Osteoblast (primary cell): ENCODE measurements at places on chromosomes 1 and 21. TPM values are rescaled to one million over a fixed set of nuclear protein-coding genes. Genes with fewer than 3 reads are reported as not detected.

CELA3B gene
- total RNA-seq = not detected in 2 replicates

- DNase-seq = no peak
Measured at GRCh38 chr1:73824065-73824464, 373.9 kb downstream of the LRRIQ3 start.

GRCh38 chr1:218281285-218281684 lies 3.8 kb upstream of the RRP15 start:
- DNase-seq = no peak

RIPPLY3 gene
- total RNA-seq = not detected in 2 replicates

- peak; percentile 84 for DNase-seq
Measured at GRCh38 chr1:1600861-1601563, 1.1 kb upstream of the FNDC10 start.

SAMD13 gene
- total RNA-seq = under 0.01 and 0.29 TPM in 2 replicates

GRCh38 chr1:169347688-169348382 lies 19.8 kb downstream of the NME7 start:
- DNase-seq = no peak

- DNase-seq = no peak
Measured at GRCh38 chr1:164716992-164717703, 158.2 kb downstream of the PBX1 start.

DNA sequence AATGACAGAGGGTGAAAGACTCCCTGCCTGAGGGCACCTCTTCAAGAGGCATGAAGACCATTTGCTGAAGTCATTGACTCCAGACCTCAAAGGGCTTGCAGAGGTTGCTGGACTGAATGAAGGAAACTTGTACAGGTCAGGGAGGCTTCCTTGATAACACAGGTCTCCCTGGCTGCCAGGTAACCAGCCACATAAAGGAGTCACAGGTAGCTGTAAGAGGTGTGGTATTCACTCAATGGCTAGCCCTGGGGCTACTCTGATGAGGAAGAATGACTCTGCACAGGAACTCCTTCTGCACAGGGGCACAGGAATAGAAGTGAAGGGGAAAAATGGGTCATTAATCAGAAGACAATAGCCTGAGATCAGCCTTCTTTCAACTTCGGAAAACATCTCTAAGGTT lies 187.5 kb downstream of the LMX1A start:
- DNase-seq = no peak

GRCh38 chr1:92087542-92087941 lies 7.4 kb downstream of the BTBD8 start:
- no peak for DNase-seq

- no peak for DNase-seq
Measured at GRCh38 chr1:15578921-15579682, 5.7 kb downstream of the AGMAT start.

MFAP2 gene
- total RNA-seq = 61.2 and 72.2 TPM in 2 replicates

DNA sequence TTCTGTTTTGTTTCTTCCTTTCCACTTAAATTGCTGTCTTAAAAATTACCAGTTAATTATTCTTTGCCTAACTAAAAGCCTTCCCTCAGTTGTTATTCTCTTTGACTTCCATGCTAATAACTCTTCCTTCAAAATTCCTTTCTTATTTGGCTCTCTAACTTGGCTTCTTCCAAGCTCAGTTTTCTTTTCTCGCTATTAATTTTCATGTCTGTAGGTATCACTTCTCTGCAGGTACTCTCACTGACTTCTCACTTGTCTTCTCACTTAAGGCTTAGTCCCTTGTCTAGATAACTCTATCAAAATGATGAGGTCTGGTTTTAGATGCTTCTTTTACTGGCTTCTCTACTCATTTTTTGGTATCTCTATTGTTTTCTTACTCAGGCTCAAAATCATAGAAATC lies 10.1 kb downstream of the CDC7 start:
- no peak for DNase-seq

DNA sequence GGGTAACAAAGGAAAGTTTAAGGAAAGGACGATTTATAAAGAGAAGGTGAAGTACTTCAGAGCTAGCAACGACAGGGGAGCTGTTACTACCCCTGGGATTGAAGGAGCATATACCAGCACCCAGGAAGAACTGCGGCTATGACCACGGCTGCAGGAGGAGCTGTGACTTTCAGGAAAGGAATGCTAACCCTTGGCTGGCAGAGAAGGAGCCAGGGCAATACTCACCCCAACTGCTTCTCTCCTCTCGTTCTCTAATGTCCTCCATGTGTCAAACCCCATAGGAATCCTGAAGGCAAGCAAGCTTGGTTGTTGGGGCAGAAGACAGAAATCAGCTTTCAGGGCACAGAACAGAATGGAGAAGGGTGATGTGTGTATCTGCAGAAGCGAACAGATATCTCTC lies 120.5 kb downstream of the TMEM53 start:
- DNase-seq = peak; percentile 94

DNA sequence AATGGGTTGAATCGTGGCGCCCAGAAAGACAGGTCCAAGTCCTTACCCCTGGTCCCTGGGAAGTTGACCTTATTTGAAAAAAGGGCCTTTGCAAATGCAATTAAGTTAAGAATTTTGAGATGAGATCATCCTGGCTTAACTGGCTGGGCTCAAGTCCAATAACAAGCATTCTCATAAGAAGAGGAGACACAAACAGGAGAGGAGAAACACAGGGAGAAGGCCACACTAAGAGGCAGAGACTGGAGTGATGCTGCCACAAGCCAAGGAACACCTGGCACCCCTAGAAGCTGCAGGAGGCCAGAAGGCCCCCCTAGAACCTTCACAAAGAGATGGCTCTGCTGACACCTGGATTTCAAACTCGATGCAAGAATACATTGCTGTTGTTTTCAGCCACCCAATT lies 44.6 kb downstream of the PDPN start:
- DNase-seq = no peak

KMO gene
- total RNA-seq = under 0.01 and 0.36 TPM in 2 replicates

DNA sequence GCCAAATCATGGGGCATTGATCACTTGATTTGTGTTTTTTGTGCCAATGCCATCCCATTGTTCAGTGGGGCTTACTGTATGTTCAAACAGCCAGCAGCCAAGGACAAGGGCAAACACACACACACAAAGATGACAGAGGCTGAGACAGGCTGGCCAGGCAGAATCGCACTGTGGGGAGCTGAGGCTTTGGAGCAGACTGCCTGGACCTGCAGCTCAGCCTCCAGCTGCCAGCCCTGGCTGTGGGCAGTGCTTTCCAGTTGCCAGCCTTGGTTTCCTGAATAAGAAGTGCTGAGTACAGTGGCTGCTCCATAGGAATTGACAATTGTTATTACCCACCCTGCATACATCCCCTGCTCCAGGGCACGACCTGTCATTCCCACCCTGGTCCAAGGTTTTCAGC lies 16.9 kb upstream of the PCP4 start:
- DNase-seq = no peak

DNA sequence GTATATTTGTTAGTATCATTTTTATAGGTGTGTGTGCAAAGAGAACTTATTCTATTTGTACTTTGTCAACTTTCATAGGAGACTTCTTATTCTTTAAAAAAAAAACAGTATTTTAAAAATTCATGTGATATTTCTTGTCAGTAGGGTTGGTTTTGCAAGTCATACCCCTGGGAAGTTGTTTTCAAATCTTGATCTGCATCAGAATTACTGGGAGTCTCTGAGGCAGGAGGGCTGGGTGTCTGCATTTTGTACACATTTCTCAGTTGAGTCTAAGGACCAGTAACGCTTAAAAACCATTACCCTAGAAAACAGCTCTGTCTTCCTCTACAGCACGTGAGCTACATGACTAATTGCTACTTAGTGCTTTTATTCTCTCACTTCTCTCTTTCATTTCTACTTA lies 76.0 kb upstream of the CTTNBP2NL start:
- no peak for DNase-seq

DNA sequence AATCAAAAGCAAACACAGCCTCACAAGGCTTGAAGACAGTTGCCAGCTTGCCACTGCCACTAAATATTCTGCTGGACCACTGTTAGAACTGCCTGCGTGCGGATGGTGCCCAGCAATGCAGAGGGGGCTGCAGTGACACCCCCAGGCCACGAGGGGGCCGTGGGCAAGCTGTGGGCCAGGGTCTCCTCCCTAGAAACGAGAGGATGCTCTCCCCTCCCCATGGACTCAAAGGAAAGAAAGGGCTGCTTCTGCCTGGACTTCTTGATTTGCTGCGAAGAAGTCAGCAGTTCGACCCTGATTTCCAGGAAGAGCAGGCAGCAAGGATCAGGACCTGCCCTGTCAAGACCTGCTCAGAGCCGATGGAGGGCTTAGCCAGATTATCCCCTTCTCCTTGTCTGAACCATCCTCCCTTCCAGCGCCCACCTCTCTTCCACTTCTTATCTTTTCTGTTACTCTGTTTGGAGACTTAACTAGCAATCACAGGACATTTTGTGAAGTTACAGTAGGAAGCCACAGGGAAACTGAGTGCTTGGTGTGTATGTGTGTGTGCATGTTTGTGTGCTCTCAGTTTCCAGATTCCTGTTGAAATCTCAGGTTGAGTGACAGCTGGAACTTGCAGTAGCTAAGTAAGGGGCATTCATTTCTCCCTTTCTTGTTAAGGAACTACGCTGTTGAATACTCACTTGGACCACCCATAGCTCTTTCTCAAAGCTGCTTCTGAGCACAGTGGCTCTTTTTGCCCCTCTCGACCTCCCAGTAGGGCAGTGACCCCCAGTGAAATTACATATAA lies 2.7 kb downstream of the MAN1C1 start:
- DNase-seq = peak; percentile 89

DNA sequence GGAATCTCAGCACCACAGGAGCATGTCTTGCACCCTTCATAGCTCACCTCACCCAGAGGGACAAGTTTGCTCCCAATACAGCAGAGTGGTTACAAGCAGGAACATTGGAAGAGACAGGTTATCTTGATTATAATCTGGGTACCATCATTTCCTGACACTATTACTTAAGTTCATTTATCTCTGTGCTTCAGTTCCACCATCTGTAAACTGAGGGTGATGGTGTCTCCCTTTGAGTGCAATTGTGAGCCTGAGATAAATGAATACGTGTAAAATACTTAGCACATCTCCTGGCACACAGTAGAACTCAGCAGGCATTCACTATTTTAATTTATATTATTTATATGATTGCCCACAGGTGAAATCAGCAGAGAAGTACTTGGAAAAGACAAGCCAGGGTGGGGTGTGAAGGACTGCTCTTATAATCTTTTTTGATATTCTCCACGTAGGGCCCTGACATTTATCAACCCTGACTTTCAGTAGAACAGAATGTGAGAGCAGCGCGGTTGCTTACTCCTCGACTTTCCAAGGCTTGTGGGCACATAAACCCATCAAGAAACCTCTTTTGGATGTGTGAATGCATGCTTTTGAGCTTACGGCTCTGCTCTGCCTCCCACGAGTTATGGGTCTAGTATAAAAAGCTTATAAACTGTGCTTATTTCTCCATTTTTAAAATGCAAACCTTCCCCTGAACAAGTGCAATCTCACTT lies 34.9 kb downstream of the DUSP10 start:
- no peak for DNase-seq

DNA sequence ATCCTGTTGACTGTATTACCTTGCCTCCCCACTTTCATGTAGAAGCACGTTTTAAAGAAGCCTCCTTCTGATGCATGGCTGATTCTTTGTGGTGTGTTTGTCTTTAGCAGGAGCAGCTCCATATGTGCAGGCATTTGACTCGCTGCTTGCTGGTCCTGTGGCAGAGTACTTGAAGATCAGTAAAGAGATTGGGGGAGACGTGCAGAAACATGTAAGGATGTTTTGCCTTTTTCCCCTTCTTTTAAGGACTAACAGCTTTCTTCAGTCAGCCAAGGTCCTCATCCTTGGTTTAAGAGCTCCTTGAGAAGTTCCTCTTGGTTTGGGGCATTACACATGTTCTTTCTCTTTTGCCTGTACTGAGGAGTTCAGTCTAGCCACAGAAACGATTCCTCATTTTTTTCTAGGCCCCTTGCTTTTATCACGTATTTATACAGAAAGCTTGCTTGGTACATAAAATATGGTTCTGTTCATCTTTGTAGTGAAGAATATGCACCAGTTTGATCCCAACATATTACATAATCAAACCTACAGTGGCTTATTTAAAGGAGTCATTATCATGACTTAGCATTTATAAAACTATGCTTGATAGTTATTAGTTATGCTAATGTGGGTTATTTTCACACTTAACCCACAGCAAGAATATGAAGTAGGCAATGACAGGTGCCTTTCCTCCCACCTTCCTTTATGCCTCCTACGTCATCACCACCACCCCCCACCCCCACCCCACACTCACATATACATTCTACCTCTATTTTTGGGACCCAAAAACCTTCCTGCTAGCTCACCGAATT lies 19.6 kb downstream of the CAP1 start:
- DNase-seq = no peak

DNA sequence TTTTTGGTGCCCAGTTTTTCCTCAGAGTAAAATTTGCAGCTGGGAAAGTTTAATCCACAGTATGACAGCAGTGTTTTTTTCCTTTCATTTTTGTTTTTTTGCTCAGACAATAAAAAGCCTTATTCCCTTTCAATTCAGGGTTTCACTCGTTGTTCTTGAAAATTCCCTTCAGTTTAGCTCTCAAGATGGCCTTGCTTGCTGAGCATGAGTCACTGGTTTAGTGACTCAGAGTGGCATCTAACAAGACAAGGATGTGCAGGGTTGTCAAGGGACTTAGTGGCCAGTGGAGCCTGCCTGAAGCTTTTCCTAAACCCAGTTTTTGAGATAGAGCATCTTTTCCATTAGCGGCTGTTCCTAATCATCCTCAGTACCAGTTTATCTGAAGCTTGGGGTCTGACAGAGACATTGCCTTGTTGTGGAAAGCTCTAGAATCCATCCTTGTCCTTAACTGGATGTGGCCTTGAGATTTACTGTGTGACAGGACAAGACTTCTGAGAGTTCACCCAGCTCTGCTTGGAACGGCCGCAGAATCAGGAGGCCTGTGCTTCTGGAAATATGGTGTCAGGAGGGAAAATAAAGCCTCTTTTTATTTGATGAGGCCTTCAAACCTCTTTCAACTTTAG lies 48.4 kb upstream of the DNAJC6 start:
- peak; percentile 97 for DNase-seq

OR10J1 gene
- total RNA-seq = not detected in 2 replicates

DNA sequence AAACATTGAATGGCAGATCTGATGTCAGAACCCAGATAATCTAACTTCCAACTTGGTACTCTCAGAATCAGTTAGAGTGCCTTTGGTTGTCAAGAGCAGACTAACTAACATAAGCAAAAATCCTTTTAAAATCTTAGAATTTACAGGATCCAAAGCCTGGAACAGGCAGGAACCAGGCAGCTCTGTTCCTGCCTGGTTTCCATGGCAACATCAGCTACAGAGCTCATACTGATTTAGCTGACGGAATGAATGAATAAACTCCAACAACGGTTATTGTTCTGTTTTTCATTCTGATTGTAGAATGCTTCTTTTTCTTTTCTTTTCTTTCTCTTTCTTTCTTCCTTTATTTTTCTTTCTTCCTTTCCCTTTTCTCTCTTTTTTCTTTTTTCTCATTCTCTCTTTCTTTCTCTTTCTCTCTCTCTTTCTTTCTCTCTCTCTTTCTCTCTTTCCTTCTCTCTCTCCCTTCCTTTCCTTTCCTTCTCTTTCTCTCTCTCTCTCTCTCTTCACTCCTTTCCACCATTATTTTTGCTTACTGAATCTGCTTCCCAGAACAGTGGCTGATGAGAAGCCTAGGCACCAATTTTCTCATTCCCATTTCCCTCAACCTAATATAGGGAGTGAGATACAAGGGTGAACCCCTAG lies 121.6 kb downstream of the RGS7 start:
- no peak for DNase-seq

DNA sequence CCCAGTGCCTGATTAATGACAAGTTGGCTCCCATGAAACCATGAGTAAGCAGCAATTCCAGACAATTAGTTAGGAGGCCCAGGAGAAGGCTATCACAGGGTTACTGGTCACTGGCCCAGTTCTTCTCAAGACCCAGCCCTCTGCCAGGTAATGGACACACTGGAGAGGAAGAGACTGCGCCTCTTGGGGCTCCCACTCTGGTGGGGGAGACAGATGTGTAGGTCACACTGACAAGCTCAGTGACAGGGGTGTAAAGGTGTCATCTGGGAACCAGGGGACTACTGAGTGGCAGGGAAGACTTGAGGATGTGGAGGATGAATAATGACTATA lies 4.9 kb downstream of the HPCA start:
- peak; percentile 74 for DNase-seq
